ENCODE measurements at places on chromosomes 3 and 15.

DNA sequence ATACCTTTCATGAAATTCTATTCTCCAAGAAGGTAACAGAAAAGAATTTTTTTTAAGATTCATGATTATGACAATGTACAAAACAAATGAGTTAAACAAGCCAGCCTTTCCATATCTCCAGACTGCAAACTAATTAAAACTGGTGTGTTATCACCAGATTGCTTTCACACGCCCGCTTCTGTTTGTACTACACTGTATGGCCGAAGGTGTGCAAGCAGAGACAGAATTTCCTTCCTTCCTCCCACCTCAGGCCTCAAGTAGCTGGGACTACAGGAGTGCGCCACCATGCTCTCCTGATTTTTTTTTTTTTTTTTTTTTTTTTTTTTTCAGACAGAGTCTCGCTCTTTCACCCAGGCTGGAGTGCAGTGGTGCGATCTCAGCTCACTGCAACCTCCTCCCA, 400.4 kb downstream of the MAGI1 start:
- no peak for DNase-seq

- DNase-seq, result no peak
Observed at GRCh38 chr3:171542976-171543375, 82.8 kb upstream of the TNIK start.

DNA sequence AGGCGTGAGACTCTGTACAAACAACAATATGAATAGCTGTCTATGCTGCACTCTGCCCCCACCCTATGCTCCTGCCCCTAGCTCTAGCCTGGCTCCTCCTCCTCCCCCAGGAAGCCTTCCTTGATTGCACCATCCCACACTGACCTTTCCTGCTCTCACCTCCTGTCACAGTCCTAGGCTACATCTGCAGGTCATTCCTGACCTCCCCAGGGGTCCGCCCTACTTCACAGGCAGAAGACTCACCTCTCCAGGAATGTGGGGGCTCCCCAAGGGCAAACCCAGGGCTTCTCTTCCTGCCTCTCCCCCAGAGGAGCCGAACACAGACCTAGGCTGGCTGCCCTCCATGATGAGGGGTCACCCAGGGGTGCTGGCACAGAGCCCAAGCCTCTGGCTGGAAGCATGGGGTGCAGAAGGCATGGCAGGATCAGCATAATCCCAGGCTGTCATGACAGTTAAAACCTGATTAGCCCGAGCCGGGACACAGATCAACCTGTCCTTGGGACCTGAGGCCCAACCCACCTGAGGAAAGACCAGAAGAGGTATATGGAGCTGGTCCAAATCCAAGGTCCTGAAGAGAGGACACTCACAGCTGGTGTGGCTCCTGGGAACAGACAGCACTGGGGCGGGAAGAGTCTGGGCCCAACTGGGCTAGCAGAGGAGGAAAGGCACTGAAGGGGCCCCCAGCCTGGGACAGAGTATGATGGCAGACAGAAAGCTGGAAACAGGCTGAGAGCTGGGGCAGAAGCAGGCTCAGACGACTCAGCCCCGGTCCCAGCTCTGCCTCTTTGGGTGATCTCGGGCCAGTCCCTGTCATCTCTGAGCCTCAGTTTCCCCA, 5.9 kb downstream of the SEMA7A start:
- no peak for DNase-seq

- no peak for DNase-seq
Observed at GRCh38 chr15:78133801-78134200, 2.6 kb upstream of the CIB2 start.

DNA sequence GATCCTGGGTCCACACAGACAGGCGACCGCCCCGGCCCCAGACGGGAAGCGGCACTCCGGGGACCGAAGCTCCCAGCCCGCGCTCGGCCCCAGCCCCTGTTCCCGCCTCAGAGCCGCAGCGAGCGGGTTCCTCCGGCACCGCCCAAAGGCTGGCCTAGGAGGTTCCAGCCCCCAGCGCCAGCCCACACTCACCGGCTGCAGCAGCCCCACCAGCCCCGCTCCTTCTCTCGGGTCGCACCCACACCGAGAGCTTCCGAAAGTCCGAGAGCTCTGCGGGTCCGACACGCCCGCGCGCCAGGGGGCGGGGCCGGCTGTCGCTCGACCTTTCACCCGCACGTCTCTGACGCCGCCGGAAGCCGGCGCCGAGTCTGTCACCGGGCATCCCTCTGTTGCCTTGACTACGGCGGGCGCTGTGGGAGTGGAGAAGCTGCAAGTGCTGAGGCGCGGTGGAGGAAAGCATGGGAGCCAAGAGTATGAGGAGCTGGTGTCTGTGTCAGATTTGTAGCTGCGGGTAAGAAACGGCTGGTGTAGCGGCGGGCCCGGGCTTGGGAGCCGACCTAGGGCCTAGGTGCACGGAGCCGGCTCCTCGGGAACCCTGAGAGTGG, at the start of the genes EFL1 and SAXO2:
EFL1 (minus strand) TSS at position 313 of the 605 bp plus-strand sequence. CDS start 956 bp downstream, outside the sequence.
SAXO2 (plus strand) TSS at position 397 of the 605 bp plus-strand sequence; CDS start at position 459, 62 bp downstream.
- peak; percentile 94 for DNase-seq

GRCh38 chr15:75661100-75661755, 13.5 kb downstream of the SNX33 start:
- peak; percentile 45 for DNase-seq

- no peak for DNase-seq
Observed at GRCh38 chr15:73318463-73319351, 50.1 kb downstream of the HCN4 start.

- DNase-seq, result peak; percentile 71
Observed at GRCh38 chr15:56052395-56053045, 59.1 kb upstream of the NEDD4 start.

DNA sequence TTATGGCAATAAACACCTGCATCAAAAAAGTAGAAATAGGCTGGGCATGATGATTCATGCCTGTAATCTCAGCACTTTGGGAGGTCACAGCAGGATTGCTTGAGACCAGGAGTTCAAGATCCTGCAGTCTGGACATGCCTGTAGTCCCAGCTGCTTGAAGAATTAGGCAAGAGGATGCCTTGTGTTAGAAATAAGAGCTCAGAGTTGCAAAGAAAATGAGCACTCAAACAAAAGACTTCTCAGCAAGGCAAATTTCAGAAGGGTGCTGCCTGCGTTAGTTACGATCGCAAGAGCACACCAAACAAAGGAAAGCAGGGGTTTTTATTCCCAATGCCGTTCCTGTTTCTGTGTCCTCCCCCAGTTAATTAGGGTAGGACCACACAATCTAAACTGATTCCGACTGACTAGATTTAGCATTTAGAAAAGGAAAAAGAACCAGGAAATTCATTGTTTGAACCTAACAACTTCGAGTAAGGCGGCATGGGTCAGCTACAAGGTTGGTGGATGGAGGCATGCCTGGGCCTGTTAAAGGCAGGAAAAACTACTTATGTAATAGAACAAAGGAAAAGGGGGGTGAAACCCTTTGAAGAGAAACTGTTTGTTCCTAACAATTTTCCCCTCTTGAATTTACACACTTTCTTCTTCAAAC, 55.5 kb downstream of the DLG1 start:
- peak; percentile 26 for DNase-seq

DNA sequence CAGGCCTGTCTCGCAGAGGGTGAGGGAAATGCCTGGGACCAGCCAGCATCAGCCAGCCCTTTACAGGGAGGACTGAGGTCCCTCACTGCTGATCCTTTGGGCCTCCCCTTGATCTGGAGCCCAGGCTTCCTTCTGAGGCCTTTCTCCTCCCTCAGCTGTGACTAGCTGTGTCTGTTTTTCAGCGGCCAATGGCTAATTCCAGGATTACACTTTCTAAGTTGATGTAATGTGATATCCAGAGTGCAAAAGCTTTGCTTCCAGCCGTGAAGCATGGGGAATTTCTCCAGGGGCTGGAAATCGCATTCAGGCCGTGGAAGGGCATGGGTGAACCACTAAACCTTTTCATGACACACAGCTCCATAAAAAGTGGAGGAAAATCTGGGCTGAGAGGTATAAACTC, 157.6 kb downstream of the SHQ1 start:
- DNase-seq, result no peak

GRCh38 chr3:76026379-76026778, 241.0 kb upstream of the ZNF717 start:
- no peak for DNase-seq

DNA sequence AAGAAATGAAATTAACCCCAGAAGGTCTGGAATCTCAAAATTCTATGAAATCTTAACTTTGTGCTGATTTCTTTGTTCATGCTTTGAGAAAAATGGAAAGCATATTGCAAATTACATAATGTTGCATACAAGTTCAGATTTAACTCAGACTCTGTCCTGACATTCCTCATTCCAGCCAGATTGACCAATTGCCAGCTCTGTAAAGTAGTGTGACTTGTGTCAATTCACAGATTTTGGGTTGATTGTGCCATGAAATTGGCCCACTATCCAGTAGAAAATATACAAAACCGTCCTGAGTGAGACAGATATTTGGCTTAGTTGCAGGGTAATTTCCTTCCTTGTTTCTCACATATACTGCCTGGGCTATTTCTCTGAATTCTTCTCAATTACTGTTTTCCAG, 1312.6 kb downstream of the ROBO1 start:
- no peak for DNase-seq

GRCh38 chr15:49686599-49686998, 65.8 kb downstream of the DTWD1 start:
- DNase-seq, result no peak

DNA sequence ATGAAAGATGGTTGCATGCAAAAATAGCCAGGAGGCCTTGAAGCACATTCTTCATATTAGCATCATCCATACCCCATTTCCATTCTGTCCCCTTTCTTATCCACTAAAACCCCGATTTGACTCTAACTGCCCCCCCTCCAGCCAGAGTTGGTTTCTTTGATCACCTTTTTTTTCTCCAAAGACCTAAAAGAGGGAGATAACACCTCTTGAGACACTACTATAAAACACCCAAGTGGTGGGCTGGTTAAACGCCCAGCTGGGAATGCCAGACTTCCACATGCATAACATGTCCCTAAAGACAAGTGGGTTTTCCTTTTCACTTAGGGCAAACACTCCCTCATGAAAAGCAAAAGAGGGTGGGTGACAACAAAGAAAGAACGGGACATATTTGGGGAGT, 133.9 kb upstream of the WNT5A start:
- DNase-seq, result no peak

GRCh38 chr3:30186741-30187219, 419.6 kb upstream of the TGFBR2 start:
- DNase-seq, result no peak

DNA sequence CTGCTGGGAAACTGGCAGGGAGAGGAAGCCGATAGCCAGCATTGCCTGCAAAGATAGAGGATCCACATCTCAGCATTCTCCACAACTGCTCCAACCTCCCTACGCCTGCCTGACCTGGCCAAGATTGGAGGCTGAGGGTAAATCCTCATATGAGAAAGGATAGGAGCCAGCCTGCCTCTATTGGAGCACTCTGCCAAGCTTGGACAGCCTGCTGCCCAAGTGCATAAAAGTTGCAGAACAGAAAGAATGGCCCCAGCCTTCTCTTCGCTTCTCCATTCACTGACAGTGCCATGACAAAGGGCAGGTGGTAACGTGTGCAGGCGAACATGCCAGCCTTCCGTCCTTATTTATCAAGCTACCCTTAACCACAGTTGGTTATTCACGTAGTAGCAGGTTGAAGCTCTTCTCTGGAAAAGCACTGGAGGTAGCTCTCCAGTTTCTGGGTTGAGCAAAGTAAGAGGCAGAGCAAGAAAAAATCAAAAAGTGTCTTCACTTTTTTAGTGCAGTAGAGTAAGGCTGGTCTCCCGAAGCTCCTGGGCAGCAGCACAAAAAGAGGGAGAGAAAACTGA, 4.3 kb downstream of the BMF start:
- no peak for DNase-seq

DNA sequence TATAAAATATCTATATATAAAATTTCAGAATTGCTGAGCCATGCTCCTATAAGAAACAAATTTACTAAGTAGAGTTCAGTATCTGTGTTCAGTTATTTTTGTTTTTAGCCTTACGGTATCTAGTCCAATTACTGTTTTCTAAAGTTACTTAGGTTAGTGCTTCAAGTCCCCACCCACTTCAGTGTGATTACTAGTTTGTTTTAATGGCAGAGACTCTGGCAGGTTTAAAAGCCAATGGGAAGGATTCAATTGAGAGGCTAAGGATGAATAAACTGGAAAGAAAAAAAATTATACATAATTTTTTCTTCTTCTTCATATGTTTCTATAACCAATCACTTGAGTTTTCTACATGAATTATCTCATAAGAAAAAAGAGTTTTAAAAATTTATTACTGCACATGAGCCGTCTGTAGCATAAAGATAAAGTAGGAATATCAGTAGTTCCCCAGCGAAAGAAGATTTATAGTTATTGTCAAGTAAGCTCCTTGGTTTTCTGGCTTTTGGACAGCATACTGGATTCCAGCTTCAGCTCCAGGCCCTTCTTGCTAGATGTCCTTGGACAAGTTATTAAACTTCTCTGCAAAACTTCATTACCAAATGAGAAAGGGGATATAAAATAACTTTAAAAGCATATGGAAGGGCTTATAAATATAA, 46.8 kb downstream of the AAGAB start:
- DNase-seq, result no peak

- DNase-seq, result no peak
Observed at GRCh38 chr3:189950258-189950657, 170.4 kb downstream of the P3H2 start.

DNA sequence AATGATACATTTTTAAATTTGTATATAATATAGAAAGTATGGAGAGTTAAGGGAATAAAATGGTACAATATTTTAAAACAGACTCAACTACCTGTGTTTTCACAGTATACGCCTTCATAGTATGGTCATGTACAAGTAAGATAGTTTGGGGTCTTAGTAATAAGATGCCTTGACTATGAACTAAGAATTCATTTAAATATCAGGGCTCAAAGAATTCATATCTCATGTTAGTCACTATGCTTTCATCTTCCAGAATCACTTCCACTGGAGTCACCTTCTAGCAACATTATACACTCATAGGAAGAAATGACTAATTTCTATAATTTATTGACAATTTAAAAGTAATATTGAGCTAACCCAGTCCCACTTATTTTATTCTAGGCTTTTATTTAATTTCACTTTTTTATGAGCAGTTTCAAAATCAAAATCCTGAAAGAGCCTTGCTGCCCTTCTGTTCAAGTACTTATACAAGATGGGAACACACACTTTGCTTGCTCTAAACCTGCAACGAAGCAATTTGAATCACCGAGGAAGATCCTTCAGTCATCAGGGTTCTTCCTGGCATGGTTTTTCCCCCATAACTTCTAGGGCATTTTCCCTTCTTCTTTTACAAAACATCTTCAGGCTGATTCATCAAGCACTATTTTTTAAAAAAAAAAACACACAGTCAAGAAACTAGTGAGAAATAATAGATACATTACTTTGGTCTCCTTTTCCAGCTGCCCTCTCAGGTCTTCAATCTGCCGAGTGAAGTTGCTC, 94.1 kb downstream of the MYH15 start:
- DNase-seq, result no peak

DNA sequence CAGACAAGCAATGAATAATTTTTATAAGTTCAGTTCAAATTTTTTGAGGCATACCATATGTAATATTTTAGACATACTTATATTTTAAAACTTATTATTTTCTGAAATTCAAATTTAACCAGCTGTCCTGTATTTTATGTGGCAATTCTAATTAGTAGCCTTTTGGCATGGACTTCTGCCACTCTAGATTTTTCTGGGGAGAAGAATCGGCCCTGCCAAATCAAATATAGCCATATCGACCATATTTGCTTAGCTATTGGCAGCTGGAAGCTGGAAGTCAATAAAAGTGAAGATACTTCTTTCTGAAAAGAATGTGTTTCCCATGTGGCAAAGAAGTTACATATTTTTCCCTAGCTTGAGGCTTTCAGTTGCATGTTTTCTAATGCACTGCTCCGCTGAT, 9.4 kb upstream of the RBMS3 start:
- no peak for DNase-seq

GRCh38 chr3:112351823-112352222, 18.9 kb downstream of the CD200 start:
- no peak for DNase-seq
